Caki2 (cell line): ENCODE measurements at places on chromosomes 6 and 20.

DNA sequence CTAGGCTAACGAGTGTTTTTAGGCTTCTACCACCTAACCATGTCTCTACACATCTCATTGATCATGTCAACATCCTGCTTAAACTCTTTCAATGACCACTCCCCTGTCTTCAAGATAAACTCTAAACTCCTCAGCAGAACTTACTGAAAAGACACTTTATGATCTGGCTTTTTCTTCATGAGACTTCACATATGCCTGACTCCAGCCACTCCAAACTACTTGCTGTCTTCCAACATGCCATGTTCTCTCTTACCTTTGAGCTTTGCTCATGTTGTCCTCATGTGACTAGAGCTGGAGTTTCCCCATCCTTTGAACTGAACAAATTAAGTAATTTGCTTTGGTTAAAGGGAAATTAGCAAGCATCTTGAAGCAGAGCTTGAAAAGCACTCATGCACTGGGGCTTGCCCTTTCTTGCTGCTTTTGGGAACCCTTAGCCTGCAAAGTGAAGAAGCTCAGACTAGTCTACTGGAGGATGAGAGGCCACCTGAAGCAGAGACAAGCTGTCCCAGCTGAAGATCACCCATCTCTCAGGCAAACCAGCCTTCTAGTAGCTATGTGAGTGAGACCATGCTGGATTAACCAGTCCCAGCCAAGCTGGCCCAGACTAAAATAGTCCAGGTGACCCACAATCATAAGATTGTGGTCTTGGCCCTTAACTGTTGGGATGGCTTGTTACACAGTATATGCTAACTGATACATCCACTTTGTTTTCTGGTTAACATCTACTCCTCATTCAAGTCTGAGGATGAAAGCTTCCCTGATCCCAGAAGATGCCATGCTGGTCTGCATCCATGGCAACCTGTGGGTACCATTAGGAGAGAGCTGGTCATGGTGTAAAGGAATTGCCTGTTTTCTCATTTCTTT, 235.8 kb downstream of the GMPR start:
- no peak for DNase-seq

GRCh38 chr6:47135772-47136171, 93.6 kb upstream of the ADGRF1 start:
- peak; percentile 82 for DNase-seq

DNA sequence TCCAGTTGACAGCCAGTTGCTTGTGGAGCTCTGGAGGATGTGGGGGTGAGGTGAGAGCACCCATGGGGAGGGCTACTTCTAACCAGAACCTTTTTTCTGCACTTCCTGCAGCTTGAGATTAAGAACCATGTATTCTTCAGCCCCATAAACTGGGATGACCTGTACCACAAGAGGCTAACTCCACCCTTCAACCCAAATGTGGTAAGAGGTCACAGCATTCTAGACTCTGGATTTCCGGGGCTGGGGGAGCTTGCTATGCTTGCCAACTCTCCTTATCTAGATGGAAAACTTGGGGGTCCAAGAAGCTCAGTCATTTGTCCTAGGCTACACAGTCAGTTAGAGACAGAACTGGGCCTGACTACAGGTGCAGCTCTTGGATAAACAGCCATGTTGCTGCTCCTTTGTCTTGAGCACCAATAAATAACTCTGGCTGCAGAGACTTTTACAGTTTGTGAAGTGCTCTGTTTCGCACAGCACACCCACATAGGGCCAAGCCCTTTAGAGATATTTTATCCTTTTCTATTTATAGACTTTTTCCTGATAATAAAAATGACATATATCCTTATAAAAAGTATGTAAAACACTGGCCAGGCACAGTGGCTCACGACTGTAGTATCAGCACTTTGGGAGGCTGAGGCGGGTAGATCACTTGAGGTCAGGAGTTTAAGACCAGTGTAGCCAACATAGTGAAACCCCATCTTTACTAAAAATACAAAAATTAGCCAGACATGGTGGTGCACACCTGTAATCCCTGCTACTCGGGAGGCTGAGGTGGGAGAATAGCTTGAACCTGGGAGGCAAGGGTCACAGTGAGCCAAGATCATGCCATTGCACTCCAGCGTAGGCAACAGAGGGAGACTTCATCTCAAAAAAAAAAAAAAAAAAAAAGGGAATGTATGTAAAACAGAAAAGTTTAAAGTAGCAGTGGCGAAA, 10.6 kb upstream of the IFT52 start:
- DNase-seq: no peak

GRCh38 chr6:143279385-143279784, 171.1 kb downstream of the ADAT2 start:
- DNase-seq: no peak

- DNase-seq: no peak
Observed at GRCh38 chr6:13877051-13877450, 47.7 kb upstream of the RNF182 start.

GRCh38 chr20:58106143-58106750, 122.2 kb downstream of the ANKRD60 start:
- DNase-seq: no peak

GRCh38 chr6:21586740-21587178, 6.8 kb upstream of the SOX4 start:
- no peak for DNase-seq

- DNase-seq: no peak
Observed at GRCh38 chr6:120405947-120406346, 928.3 kb downstream of the TBC1D32 start.

GRCh38 chr6:85641522-85641896, 1.2 kb downstream of the SYNCRIP start:
- peak; percentile 24 for DNase-seq

DNA sequence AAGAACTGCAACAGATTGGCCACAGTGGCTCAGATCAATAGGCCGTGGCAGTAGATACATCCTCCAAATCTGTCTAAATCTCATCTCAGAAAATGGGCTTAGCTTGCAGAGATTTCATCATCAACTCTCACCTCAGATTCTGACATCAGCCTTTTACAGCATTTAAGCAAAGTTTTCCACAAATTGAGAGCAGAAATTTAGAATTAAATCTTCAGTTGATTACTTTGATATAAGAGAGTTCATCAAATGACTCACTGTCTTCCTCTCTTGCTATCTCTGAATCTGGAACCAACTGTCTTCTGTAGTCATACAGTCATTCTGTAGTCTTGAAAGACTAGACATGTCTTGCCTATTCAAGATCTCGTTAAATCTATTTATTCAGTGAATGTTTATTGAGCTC, 45.2 kb upstream of the CTAGE9 start:
- no peak for DNase-seq

DNA sequence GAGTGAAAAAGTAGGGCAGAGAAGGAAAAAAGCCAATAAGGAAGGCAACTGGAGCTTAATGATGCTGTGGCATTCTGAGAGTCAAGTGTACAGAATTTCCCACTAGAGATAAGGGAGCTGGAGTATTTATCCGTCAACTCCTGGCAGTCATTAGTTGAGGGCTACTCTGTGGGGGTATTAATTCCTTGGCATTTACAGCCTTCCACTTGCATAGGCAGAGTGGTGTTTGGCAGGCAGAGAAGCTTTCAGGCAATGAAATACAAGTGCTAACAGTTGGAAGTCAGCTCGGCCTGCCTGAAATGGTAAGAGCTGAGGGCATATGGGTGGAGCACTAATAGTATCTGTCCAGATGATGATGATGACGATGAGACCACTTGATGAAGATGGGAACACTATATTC, 207.3 kb upstream of the FLRT3 start:
- no peak for DNase-seq

GRCh38 chr6:5004373-5005037, 668 bp upstream of the RPP40 start:
- no peak for DNase-seq

GRCh38 chr6:161091972-161092701, 100.6 kb downstream of the MAP3K4 start:
- no peak for DNase-seq

DNA sequence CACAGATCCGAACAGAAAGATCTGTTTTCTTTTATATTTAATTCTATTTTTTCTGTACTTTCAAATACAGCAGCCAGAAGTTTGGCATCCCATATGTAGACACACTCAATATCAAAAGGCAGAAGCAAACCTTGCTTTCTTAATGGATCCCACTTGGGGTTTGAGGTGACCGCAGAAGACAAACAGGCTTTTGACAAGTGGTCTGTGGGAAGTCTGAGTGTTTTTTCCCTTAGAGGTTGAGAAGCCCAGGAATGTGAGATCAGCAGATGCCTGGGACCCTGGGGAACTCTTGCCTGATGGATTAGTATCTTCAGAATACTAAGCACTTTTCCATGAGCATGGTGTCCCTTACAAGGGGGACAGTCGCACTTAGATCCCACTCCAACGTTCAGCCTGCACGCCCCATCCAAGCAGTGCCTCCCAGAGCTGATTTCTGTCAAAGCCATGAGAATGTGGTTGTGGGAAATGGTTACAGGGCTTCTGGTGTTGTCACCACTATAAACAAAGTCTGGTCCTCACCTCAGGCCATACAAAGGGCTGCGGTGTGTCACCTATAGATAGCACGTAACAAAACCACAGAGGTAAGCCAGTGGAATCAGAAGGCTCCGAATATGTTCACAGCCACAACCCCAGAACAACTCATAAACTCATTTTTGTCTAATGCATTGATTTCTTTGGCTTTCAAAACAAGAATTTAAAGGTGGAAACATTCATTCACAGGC, 12.7 kb downstream of the IL17F start:
- DNase-seq: no peak

GRCh38 chr20:16801919-16802651, 53.9 kb downstream of the OTOR start:
- DNase-seq: no peak

- DNase-seq: no peak
Observed at GRCh38 chr6:18371656-18372055, 15.5 kb upstream of the RNF144B start.

DNA sequence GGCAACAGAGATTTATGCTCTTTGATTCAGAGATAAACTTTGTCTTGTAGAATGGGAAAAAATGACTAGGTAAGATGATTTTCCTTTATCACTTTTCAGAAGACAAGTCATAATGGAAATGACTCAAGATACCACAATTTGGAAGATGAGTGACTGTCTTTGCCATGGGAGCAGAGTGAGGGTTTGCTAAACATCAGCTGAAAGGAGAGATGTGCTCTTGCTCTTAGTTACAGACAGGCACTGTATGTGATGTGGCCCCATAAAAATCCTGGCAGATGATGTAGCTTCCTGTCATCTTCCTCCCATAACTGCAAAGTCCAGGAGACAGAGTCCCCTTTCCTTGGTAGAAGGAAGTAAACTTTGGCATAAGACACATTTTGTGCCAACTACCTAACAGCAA, 47.6 kb downstream of the BACH2 start:
- DNase-seq: no peak

DNA sequence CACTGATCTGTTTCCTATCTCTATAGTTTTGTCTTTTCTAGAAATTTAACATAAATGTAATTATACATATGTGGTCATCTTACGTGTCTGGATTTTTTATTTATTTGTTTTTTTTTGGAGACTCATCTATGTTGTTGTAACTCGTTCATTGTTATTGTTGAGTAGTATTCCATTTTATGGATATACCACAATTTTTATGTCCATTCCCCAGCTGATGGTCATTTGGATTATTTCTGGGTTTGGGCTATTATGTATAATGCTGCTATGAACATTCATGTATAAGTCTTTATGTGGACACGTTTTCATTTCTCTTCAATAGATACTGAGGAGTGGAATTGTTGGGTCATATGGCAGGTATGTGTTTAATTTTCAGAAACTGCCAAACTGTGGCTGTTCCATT, 10.2 kb downstream of the DZANK1 start:
- DNase-seq: no peak

- DNase-seq: no peak
Observed at GRCh38 chr20:45118028-45118427, 3.1 kb upstream of the WFDC5 start.

DNA sequence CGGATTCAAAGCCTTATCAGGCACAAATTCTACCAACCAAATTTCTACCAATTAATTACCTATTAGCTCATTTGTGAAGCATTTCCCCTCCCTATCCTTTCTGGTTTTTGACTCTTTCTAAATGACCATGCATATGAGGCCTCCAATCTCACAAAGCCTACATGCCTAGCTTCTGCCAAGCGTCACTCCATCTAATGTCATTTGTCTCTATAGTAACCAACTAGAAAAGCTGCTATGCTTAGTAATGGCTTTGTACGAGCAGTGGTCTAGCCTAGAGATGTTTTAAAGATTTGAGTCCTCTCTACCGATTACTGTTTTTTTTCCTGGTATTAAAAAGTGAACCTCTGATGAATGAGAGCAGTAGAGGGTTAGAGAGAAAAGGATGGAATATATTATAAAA, 4.8 kb upstream of the ASF1A start:
- DNase-seq: no peak

GRCh38 chr20:36275011-36275410, 31.1 kb upstream of the DLGAP4 start:
- no peak for DNase-seq

- DNase-seq: no peak
Observed at GRCh38 chr6:18400831-18401446, 13.8 kb downstream of the RNF144B start.

GRCh38 chr20:51810155-51811041, 8.1 kb upstream of the SALL4 start:
- DNase-seq: no peak

GRCh38 chr6:45686841-45687569, 309.3 kb upstream of the SUPT3H start:
- DNase-seq: no peak

DNA sequence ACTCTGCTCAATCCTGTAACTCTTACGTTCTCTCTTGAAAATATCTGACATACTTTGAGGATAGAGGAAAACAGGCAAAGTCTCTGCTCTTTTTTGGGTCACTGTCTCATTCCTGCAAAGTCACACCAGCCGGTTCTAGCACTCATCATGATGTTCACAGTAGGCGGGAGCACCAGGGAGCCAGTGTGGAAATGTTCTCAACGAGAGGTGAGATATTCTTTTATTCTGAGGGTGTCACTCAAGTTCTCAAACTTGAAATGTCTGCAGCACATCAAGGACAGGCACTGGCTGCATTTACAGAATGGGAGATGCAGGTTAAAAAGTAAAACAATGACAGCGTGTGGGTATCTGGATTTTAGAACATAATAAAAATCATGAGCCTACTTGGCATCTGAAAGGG, 714.7 kb downstream of the QKI start:
- DNase-seq: no peak

DNA sequence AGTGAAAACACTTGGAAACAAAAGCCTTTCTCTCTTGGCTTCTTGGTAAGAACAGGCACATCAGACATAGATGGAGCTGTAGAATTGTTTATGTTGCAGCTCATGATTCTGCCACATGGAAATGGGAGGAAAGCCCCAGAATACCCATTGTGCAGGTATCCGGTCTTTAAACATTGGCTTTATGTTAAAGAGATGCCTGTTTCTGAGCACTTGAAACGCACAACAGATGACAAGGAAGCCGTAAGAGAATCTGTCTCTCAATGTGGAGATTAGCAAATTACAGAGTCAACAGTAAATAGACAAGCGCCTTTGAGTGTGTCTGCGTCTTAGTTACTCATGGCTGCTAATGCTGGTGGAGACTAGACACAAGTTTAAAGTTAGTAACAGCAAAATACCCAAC, 10.5 kb downstream of the TNFAIP3 start:
- no peak for DNase-seq

- DNase-seq: no peak
Observed at GRCh38 chr20:23186808-23187207, 100.7 kb upstream of the CD93 start.

- no peak for DNase-seq
Observed at GRCh38 chr6:169527306-169527705, 174.5 kb downstream of the WDR27 start.
